Mammary epithelial cell (primary cell): ENCODE measurements at places on chromosomes 1 and 21.
A peak's percentile ranks its signal among the peaks of the same experiment; 100 is the strongest.

DNA sequence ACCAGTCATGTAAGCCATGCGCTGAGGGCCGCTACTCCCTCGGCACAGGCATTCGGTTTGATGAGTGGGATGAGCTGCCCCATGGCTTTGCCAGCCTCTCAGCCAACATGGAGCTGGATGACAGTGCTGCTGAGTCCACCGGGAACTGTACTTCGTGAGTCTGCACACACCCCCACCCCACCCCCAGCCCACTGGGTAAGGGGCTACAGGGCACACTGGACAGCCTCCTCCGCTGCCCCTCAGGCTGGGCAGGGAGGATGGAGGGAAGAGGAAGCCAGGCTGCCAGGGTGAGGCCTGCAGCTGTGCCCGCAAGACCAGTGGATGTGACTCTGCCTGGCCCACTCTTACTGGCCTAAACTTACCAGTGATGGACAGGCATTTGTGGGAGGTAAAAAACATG is 49.2 kb upstream of the SARS1 start:
- DNase-seq: no peak

DNA sequence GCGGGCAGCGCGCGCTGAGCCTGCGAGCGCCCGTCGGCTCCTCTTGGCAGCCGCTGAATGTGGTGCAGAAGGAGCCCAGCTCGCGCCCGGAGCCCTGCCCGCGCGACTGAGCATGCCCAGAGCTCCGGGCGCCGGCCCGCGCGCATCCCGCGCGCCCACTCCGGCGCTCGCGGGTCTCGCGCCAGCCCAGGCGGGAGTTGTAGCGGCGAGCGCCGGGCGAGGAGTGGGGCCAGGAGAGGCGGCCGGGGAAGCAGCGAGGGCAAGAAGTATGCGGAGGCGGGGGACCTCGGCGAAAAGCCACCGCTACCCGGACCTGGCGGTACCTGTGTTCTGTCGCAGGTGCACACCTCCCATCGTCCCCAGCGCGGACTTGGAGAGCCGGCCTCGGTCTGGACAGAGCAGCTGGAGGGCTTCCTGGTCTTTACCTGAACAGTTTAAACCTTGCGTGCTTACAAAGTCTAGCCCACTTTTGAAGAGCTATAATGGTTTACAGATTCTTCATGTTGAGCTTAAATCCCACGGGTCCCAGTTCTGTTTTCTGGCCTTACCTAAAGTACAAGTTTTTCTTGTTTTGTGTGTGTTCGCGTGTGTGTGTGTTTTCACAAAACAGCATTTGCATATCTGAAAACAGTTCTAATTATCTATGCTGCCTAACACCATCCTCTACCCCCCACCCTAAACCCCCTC is at the start of gene DDAH1:
DDAH1 (minus strand) TSS at position 61 of the 687 bp plus-strand sequence. CDS start 114 bp downstream, outside the sequence.
- peak; percentile 54 for DNase-seq

GRCh38 chr1:204085876-204086275 is 13.0 kb downstream of the SOX13 start:
- DNase-seq: no peak

DNA sequence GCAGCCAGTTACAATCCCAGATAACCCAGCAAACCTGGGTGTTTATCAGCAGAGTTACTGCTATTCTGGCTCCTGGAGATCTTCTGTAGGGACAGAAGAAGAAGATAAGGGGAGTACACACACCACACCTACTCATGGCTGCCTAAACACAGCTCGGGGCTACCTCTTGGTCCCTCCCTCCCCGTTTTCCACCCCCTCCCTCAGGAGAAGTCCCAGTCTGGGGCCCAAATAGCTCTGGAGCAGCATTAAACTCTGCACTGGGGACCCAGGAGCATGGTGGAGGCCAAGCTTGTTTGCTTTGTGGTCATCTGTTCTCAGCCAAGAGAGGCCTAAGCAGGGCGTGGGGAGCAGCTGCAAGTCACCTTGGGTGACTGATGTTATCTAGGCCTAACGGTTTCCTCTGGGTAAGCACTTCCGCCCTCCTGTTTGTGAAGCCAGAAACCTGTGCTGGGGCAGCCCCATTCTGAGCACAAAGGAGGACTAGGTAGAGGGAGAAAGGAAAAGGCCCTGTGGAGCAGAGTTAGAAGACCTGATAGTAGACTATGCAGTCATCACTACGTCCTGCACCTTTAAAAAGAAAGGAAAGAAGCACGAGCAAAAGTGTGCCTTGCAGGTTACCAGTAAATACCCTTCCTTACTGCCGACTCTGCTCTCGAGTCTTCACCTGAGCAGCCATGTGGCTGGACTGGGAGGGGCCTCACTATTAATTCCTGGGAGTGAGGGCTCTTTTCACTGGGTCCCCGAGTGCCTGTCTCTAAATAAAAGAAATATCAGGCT is 2.0 kb upstream of the RCSD1 start:
- DNase-seq: no peak

GRCh38 chr1:221961532-221962292 is 219.8 kb upstream of the DUSP10 start:
- peak; percentile 86 for DNase-seq

DNA sequence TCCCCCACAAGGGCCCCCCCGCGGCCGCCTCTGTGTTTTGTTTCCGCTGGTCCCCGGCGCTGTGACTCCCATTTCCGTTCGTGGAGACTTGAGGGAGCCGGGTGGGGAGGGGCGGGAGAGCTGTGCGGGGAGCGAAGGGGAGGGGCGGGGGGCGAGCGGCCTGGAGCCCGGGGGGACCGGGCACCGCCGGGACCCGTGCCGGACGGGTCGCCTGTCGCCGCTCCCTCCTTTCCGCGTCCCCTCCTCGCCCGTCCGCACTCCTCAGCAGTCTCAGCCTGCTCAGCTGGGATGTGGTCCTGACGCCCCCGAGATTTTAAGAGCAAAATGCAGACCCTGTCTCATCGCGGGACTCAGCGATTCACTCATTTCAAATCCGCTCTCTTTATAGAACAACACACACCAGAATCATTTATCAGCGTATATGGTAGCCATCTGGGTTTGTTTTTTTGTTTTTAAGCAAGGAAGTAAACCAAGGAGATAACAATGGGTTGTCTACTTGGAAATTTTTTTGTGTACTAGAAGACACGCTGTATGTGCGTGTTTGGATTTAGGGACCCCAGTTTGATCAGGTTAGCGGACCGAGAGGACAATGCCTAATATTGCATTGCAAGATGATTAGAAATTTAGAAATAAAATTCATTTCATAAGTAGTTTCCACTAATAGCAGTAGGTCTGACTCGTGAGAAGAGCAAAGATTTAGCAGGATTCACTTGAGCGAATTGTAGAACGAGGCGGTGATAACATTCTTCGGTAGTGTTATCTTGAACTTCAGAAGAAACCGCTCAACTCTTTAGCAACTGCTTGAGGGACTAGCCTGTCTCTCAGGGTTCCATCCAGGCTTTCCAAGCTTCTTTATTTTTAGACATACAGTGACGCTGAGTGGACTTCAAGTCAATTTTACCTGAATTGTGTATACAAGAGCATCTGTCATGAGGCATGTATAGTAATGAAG is 1.1 kb downstream of the GABPA start:
- peak; percentile 15 for DNase-seq

- DNase-seq: no peak
Observed at GRCh38 chr21:14526199-14526598, 19.9 kb downstream of the SAMSN1 start.

GRCh38 chr1:4137621-4138415 is 237.7 kb upstream of the C1orf174 start:
- no peak for DNase-seq

- DNase-seq: peak; percentile 12
Observed at GRCh38 chr1:170881268-170882265, 53.8 kb upstream of the MROH9 start.

- DNase-seq: peak; percentile 41
Observed at GRCh38 chr1:155324717-155325602, 4.3 kb downstream of the RUSC1 start.

GRCh38 chr1:23169727-23170335 is 1.2 kb upstream of the LUZP1 start:
- DNase-seq: peak; percentile 89

GRCh38 chr1:47515164-47515789 is 77.4 kb downstream of the FOXD2 start:
- no peak for DNase-seq

DNA sequence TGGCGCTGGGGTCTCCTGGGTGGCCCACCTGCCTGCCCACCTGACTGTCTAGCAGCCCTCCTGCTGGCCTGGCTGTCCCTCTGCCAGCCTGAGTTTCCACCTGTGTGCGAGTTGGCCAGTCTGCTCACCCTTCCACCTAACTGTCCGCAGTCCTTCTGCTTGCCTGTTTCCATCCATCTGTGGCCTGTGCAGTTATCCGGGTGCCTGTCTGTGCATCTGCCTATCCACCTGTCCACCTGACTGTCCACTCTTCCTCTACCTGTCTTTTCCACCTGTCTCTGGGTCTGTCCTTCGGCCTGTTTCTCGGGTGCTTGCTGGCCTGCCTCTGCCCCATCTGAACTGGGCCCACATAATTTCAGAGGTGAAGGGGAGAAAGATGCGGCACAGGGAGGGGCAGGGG is 1.9 kb downstream of the KCNQ4 start:
- DNase-seq: no peak

GRCh38 chr1:109395602-109396512 is 1.9 kb downstream of the SORT1 start:
- no peak for DNase-seq

DNA sequence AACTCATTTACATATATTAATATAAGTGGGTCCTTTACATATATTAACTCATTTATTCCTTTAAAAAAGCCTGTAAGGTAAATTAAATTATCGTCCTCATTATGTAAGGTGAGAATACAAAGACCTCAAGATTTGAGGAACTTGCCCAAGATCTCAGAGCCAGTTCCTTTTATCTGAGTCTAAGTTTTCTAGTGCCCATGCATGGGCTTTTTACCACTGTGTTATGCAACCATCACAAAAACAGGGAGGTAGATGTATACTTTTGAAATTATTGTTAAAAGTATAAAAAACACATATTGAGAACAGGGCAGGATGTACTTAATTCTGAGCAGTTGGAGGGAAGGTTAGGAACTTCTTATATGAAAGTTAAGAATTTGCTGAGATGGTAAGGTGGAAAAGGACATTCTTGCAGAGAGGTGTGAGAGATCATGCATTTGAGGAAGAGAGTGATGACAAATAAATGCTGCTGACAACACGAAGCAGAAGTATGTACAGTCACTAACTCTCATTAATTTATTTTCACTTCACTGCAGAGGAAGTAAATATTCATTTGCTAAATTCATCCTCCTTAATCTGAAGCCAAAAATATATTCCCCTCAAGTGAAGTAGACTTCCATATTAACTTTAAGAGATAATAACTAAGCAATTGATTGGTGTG is 28.9 kb upstream of the LYPLAL1 start:
- DNase-seq: no peak

DNA sequence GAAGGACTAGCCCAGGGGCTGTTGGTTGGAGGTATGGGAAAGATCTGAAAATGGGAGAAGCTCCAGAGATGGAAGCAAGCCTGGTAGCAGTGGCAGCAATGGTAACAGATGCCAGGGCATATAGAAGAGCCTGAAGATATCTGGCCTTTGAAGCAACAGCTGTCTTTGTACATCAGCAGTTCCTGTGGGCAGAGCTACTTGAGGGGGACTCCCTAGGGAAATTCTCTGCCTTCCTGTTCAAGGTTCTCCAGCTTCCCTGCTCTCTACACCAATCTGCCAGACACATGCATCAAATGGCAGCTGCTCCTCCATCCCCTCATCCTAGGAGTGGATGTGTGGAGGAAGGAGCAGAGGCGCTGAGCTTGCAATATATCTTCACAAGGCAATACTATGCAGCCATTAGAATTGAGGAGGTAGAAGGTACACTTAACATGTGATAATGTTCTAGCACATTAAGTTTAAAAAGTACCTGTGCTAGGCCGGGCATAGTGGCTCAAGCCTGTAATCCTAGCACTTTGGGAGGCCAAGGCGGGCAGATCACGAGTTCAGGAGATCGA is 2.2 kb downstream of the TMEM35B start:
- DNase-seq: no peak

GRCh38 chr1:221309723-221310122 is 430.5 kb downstream of the HLX start:
- DNase-seq: no peak

GRCh38 chr1:154318386-154318785 is 2.5 kb upstream of the AQP10 start:
- no peak for DNase-seq

DNA sequence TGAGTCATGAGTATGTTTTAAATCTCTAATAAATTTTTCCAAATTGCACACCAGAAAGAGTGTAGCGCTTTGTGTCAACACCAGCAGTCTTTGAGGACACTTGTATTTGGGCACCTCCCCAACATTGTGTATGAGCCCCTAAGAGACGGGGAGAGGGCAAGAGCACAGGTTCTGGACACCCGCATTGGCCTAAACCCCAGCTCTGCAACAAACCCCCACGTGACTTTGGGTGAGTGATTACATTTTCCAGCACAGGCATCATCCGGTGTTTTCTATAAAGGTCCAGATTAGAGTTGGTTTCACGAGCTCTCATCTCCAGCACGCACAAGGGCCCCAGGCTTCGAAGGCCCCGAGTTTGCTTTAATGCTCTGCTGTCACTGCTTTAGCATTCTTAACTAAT is 66.3 kb upstream of the SLC45A1 start:
- no peak for DNase-seq

- DNase-seq: no peak
Observed at GRCh38 chr1:219824338-219824737, 104.0 kb downstream of the SLC30A10 start.

DNA sequence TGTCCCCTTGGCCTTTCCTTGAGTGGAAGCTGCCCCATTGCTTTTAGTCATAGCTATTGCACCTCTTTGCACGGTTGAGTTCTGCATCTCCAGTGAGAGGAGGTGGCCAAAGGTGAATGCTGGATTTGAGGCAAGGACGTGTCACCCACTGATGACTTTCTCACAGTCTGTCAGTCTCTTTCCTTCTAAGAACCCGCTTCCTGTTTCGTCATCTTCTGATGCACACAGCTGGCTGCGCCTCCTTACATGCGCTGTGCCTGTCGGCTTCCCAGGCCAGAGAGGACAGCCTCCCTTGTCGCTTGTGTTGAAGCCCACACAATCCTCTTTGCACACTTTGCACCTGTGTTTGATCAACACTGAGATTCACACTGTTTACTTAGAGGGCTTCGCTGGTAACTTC is 41.8 kb upstream of the PWP2 start:
- DNase-seq: no peak

DNA sequence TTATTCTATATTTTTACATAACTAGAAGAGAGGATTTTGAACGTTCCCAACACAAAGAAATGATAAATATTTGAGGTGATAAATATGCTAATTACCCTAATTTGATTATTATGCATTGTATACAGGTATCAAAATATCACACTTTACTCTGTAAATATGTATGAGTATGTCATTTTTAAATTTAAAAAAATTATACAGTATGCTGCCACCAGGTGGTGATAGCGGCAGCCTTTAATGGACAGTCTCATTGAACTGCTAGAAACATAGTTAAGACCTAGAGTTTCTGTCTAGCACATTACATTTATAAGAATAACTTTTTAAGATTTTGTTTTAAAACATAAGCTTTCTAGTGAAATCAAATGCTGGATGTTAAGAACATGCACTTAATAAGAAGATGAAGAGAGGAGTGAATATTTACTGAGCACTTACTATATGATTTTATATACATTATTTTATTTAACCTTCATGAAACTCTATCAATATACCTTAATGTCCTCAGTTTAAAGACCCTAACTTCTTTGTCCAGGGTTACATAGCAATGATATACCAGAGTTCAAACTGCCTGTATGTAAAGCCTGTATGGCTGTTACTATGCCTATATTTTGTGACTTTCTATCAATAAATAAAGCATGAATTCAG is 207.1 kb downstream of the NUF2 start:
- DNase-seq: peak; percentile 5

GRCh38 chr1:76961181-76961819 is 94.0 kb downstream of the ST6GALNAC5 start:
- peak; percentile 39 for DNase-seq
